ENCODE measurements at places on chromosomes 5 and 9.
A peak's percentile ranks its signal among the peaks of the same experiment; 100 is the strongest.

GRCh38 chr9:74887041-74887980 lies at the start of gene TRPM6:
TSS of gene TRPM6 (minus strand) at chr9:74887921. CDS start at chr9:74887856, 65 bp downstream.
- DNase-seq = peak; percentile 32

- DNase-seq = no peak
Observed at GRCh38 chr5:959581-960531, 48.7 kb upstream of the NKD2 start.

GRCh38 chr5:167488371-167488770 lies 803.1 kb upstream of the WWC1 start:
- no peak for DNase-seq

- no peak for DNase-seq
Observed at GRCh38 chr9:72925891-72926290, 27.0 kb downstream of the ALDH1A1 start.

- no peak for DNase-seq
Observed at GRCh38 chr5:142807372-142807911, 37.3 kb downstream of the ARHGAP26 start.

DNA sequence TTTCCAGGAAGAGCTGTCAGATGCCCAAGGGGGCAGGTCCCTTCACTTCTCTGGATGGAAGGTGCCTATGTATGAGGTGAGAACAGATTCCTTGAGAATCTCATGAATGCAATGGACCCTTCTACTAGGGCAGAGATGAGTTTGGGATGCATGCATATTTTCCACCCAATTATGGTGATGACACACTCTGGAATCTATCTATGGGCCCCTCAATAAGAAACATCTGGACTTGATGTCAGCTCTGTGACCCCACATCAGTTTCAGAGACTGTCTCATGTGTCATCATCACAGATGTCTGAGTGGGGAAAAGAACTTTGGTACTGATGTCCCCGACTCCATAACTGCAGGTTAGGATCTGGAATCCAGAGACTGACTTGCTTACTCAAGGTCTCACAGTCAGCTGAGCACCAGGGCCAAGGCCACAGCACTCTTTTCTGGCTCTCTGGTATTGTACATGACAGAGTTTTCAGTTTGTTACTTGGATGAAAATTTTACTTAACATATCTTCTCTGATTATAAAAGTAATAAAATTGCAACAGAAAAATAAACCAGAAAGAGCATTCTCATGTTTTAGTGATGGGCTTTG lies 177.0 kb downstream of the DCP2 start:
- no peak for DNase-seq

DNA sequence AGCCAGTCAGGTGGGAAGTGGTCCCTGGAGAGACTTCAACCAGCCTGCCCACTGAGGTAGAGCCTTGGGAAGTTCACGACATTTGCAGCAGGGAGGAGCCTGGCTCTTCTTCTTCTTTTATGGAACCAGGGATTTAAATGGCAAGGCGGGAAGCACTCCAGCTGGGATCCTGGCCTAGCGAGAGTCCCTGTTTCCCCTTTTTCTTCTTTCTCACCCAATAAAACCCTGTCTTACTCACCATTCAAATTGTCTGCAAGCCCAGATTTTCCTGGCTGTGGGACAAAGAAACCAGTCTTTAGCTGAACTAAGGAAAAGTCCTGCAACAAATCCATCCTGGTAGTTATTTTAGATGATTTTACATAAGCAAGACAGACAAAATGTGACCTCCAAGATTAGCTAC lies 503.7 kb downstream of the CDH10 start:
- DNase-seq = no peak

DNA sequence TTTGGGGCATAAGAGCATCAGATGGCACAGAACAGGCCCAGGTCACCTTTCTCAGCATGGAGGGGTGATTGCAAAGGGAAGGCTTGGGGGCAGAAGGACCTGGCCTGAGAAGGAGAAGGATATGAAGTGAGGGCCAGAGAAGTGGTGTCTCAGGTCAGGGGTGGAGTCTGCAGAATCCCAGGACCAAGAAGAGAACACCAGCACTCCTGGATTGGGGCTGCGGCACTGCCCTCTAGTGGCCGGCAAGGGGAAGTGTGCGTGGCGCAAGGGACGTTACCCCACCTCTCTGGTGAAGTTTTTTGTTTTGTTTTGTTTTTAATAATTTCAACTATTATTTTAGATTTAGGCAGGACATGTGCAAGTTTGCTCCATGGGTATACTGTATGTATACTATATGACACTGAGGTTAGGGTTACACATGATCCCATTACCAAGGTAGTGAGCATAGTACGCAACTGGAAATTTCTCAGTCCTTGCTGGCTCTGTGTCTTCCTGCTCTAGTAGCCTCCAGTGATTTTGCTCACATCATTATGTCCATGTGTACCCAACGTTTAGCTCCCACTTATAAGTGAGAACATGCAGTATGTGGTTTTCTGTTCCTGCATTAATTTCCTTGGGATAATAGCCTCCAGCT lies 1548.6 kb downstream of the EFNA5 start:
- DNase-seq = no peak

DNA sequence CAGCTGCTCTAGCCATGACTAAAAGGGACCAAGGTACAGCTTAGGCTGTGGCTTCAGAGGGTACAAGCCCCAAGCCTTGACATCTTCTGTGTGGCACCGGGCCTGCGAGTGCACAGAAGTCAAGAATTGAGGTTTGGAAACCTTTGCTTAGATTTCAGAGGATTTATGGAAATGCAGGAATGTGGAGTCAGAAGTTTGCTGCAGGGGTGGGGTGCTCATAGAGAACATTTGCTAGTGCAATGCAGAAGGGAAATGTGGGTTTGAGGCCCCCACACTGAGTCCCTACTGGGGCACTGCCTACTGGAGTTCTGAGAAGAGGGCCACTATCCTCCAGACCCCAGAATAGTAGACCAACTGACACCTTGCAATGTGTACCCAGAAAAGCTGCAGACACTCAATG lies 624.9 kb upstream of the FTMT start:
- no peak for DNase-seq

DNA sequence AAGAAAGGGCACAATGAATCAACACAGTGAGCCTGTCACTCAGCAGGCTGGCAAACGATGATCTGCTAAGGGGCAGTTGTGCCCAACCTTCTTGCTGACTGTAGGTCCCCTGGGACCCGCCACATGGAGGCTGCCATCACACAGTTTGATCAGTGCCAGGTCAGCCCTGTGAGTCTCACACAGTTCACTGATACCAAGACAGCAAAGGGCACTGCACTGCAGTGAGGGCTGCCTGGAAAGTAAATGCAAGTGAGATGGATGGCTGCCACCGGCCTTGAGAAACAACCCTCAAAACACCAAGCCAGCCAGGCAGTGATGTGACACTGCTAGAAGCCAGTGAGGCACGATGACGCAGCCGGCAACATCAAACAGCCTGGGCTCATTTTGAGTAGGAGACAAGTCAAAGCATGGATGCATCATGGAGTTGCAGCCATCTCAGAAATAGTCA lies 30.3 kb downstream of the FOXD1 start:
- no peak for DNase-seq

GRCh38 chr5:78293851-78294247 lies 649 bp downstream of the AP3B1 start:
- no peak for DNase-seq

DNA sequence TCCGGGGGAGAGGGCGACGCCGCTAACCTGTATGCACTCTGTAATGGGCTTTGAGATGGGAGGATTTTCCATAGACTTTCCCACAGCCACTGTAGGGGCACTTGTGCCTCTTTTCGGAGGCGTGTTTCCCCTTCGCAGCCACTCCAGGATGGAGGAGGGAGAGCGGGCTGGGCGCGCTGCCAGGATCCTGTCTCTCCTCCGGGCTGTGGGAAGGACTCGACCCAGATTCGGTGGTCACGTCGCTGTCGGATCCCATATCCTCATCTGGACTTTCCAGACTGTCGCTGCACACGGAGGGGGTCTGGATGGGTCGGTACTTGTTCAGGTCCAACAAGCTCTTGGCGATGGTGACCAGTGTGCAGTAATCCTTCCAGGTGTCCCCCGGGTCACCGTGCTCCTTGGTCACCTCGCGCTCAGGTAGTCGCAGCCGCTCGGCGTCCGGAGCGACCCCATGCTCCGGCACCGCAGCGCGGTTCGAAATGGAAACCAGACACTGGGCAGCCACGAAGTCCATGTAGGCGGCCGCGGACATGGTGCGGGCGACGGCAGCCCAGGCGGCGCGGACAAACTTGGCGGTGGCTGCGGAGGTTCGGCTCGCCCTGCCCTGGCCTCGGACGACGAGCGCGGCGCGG lies 1.5 kb downstream of the KLF9 start:
- DNase-seq = no peak

DNA sequence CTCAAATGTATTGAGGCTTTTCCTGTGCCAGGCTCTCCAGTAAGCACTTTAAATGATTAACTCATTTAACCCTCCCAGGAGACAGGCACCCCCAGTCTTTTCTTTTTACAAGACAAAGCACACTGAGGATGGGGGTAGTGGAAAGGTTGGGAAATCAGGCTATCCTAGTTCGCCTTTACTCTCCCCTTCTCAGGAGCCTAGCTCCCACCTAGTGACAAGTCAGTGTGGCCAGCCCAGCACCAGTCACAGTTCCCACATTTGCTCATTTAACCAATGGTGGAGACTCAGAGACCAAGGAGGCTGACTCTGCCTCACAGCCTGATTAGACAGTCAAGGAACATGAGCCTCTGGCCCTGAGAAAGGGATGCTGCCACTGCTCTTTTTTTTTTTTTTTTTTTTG lies 3.5 kb downstream of the ALDH7A1 start:
- DNase-seq = no peak

DNA sequence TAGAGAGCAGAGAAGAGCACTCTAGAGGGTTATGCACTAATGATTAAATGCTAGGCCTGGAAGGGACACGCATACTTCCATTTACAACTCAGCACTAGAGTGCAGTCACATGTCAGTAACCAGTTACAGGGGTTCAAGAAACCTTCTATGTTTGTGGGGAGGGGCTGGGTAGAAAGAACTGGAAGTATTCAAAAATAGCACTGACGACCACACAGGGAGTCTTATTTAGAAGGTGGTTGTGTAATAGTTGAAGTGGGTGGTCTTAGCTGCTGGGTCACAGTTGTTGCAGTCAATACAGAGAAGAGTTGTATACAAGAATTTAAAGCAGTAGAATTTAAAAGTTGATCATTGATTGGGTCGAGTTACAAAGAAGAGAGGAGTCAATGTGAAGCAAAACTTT lies 15.4 kb downstream of the AOPEP start:
- no peak for DNase-seq

- DNase-seq = no peak
Observed at GRCh38 chr9:14218253-14218652, 95.7 kb downstream of the NFIB start.

DNA sequence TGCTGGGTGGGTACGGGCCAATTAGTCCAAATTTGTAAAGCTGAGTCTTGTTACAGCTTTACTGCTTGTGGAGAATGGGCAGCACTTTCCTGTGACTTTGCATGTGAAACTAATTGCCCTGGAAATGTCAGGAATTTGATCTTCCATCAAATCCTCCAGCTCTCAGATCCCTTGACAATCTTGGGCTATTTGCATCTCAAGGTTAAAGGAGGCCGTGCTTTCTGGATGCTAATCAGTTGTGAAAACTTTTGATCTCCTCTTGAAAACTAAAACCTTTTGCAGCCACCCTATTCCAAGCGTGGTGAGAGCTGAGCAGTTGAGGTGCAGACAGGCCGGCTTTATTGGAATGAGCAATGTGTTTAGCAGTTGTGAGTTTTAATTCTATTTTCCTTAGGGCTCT lies 68.0 kb upstream of the CLINT1 start:
- DNase-seq = no peak

- no peak for DNase-seq
Observed at GRCh38 chr5:133523013-133523658, 89.2 kb downstream of the FSTL4 start.

- no peak for DNase-seq
Observed at GRCh38 chr5:60207040-60207439, 313.5 kb upstream of the PDE4D start.

- DNase-seq = no peak
Observed at GRCh38 chr5:181189363-181189961, 15.5 kb downstream of the TRIM7 start.

DNA sequence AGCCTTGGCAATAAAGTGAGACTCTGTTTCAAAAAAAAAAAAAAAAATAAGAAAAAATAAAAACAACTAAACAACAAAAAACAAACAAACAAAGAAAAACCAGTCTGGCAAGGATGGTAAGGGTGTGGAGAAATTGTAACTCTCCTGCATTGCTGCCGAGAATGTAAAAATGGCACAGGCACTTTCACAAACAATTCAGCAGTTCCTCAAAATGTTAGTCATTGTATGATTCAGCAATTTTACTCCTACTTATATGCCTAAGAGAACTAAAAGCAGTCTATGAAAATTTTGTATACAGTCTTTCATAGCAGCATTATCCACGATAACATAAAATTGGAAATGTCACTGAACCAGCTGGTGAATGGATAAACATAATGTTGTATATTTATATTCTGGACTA lies 280.4 kb downstream of the CDH9 start:
- DNase-seq = no peak

DNA sequence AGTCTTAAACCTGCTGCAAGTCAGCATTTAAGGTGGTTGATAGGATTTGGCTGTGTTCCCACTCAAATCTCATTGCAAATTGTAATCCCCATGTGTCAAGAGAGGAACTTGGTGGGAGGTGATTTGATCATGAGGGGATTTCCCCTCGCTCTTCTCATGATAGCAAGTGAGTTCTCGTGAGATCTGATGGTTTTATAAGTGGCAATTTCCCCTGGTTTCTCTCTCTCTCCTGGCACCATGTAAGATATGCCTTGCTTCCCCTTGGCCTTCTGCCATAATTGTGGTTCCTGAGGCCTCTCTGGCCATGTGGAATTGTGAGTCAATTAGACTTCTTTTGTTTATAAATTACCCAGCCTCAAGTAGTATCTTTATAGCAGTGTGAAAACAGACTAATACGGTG lies 84.3 kb upstream of the SMC2 start:
- no peak for DNase-seq

- no peak for DNase-seq
Observed at GRCh38 chr5:157994906-157995519, 136.1 kb upstream of the CLINT1 start.

DNA sequence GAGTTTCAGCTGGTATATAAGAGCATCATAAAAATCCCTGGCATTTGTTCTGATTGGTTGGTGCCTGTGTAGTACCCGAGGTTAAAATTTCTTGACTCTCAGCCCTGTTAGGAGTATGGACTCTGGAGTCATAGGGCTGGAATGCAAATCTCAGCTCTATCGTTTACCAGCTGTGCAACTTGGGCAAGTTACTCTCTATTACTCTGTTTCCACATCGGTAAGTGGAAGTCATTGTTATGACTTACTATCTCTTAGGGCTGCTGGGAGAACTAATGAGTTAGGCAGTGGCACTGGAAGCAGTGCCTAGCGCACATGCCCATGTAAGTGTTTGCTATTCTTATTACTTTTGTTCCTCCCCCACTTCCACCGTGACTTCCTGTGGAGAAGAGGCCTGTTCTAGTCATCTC lies 141.6 kb downstream of the BOD1 start:
- DNase-seq = no peak

GRCh38 chr5:6761333-6761732 lies 48.1 kb downstream of the TENT4A start:
- no peak for DNase-seq

GRCh38 chr9:133914442-133915342 lies 77.4 kb downstream of the VAV2 start:
- no peak for DNase-seq

GRCh38 chr5:134149571-134150303 lies 27.0 kb downstream of the SKP1 start:
- no peak for DNase-seq

GRCh38 chr9:104969116-104969515 lies 41.2 kb upstream of the ABCA1 start:
- no peak for DNase-seq
